Forelimb muscle (tissue), 1 donor: ENCODE measurements at places on chromosomes 2 and 18. TPM values are rescaled to one million over a fixed set of nuclear protein-coding genes. Genes with fewer than 3 reads are reported as not detected.

DNA sequence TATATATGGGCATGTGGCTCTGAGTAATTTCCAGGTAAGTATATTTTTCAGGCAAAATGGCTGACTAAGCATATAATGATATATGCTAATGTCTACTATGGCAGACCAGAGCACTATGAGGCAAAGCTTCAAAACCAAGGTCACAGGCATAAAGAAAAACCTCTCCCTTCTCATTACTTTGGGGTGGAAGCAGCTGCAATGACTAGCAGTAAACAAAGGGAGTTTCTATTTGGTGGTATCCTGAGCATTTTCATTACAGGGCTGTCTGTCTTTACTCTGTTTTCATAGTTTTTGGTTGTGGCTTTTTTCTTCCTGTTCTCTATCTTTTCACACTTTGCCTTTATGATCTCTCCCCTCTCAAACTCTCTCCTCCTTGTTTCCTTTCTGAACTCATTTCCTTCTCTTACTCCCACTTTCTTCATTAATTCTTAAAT is 15.6 kb downstream of the PDE6D start:
- no peak for DNase-seq

- no peak for DNase-seq
Measured at GRCh38 chr2:142423603-142424002, 292.8 kb upstream of the LRP1B start.

DNA sequence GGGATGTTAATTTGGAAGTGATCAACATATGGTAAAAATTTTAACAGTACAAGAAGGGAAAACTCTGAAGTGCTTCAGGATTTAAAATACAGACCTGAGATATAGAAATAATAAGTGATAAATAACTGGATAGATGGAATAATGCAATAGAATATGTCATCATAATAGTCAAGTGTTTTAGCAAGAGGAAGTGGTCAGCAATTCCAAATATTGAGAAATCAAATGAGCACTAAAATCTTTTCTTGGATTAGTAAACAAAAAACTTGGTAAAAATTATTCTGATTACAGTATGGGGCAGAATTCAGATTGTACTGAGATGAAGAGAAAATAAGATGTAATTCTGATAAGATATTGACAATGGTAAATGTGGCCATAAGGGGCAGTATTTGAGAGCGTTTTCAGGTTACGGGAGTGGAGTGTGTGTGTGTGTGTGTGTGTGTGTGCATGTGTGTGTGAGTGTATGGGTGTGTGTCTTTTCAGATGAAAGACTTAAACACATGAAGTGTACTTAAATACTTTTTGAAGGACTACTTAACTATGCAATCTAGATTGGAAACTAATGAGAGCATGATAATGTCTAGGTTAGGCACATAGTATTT is 217.9 kb upstream of the ITGA4 start:
- DNase-seq: no peak

GRCh38 chr2:8487461-8487932 is 194.4 kb upstream of the ID2 start:
- DNase-seq: no peak

GRCh38 chr2:84891355-84892010 is 10.6 kb upstream of the TRABD2A start:
- DNase-seq: no peak

SLC8A1 gene
- 6.5 TPM for polyA plus RNA-seq

- no peak for DNase-seq
Measured at GRCh38 chr18:76416911-76417310, 78.1 kb downstream of the ZNF516 start.

SPP2 gene
- not detected for polyA plus RNA-seq

DNA sequence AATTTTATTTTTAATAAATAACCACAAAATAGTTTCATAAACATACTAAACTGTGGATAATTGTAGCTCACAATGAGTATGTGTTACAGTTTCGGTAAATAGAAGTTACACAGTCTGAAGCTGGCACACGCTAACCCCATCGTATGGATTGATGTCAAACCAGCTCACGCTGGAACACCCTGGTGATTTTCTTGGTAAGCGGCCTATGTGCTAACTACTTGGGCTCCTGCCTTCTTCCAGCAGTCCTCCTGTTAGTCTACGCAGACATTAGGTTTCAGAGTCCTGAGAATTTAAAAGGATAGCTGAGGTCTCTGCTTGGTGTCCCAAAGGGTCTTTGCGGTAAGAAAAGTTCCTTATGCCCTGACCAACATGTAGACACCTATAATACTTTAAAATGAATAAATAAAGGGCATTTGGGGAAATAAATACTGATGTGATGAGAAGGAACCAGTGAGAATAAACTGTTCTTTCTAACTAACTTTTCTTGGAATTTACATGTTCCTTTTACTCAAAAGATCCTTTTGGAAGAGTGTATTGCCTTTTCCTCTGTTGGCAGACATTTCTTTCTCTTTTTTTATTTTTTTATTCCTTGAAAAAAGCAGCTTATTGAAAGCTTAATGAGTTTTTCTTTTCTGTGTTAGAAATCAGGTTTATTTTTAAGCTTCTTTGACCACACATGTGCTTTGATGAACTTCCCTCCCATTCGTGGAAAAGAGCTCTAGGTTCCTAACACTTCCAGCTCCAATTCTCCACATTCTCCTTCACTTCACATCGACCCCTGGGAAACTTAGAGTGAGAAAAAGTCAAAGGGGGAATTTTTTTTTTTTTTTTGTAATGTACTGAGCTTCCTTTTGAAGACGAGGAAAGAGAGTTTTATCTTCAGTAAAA is 322.2 kb downstream of the IRS1 start:
- DNase-seq: no peak

GRCh38 chr2:213920014-213920413 is 490.8 kb upstream of the VWC2L start:
- DNase-seq: no peak

FAM228A gene
- polyA plus RNA-seq: 0.40 TPM

- DNase-seq: no peak
Measured at GRCh38 chr2:8659092-8659734, 22.6 kb upstream of the ID2 start.

- no peak for DNase-seq
Measured at GRCh38 chr2:38237311-38237710, 139.8 kb downstream of the ATL2 start.

DNA sequence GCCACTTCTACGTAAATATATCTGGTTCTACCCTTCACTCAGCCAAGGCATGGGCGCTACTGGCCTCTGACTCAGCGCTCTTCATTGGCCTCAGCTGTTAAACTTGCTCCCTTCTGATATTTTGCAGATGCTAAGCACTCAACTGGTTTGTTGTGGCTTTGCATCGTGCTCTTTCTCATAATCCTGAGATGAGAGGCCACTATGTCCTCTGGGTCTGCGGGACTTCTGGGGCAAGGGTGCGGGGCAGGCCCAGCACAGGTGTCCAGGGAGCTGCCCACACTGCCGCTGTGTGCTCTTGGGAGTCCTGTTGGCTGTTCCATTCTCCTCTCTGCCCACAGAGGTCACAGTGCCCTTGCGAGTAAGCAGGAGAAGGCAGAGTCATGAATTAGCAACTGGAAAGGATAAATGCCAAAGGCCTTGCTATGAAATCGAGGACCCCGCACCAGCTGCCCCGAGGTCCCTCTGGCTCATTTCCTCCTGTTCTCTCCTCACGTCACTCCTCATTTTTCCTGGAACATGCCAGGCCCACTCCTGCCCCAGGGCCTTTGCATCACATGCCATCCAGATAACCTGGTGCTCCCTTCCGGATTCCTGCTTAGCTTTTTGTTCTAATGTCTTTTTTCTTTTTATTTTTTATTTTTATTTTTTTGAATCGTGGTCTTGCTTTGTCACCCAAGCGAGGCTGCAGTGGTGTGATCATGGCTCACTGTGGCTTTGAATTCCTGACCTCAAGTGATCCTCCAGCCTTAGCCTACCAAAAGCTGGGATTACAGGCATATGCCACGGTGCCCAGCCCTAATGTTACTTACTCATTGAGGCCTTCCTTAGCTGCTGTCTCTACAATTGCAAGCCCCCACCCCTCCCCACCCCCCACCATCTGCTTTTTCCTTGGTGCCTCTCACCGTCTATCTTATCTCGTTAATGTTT is 34.9 kb upstream of the MAT2A start:
- DNase-seq: no peak

DNA sequence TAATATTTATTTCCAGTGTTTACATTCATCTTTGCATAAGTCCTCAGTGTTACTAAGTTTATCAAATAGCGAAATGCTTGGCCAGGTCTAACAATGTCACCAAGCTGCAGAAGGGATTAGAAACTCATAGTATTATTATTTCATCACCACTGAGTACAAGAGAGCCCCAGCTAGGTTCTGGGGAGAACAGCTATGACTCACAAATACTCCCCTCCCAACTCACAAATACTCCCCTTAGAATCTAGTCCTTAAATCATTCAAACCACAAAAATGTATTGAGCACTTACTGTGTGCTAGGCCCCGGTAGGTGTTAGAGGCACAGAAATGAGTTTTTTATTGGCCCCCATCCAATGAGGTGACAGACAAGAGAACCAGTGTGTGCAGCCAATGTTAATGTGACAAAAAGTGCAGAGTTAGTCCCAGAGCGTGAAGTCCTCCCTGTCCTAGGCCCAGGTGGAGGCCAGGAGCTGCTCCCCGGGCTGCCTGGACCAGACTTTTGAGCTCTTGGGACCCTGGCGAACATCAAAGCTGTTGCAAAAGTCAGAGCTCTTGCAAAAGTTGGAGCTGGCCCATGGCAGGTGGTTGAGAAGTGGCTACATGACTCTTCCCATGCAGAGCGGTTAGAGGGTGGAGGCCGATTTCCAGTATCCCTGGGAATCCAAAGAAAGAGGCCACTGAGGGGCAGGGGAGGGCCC is 9.8 kb downstream of the STEAP3 start:
- no peak for DNase-seq

DNA sequence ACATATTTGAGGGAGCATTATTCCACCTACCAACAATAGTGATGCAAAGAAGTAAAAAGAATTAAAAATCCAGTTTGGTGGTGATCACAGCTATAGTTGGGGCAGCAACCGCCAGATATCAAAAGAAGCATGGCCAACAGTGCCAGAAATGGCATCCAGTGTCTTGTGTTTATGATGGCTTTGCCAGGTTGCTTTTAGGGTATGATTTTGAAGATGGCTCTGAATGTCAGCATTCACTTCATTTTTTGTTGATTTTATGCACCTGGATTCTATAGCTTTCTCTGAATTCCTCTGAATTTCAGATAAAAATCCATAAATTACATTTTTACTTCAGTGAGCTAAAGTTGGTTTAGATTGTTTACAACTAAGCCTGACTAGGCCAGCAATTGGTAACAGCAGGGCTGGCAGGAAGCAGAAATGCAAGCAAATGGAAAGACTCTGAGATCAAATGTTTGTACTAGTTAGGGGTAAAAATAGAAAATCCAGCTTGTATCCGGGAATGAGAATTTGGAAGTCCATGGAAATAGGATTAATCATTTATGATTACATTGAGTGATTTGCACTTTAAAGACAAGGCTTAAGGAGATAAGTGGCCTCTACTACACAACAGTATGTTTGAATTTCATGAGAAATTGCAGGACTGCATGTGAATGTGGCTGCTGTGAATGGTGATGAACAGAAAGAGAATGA is 40.4 kb downstream of the COL3A1 start:
- no peak for DNase-seq

- DNase-seq: no peak
Measured at GRCh38 chr18:14907420-14907819, 159.4 kb downstream of the ANKRD30B start.

GRCh38 chr2:178804791-178805190 is 2.4 kb downstream of the TTN start:
- no peak for DNase-seq

PSMA8 gene
- polyA plus RNA-seq: not detected

DNA sequence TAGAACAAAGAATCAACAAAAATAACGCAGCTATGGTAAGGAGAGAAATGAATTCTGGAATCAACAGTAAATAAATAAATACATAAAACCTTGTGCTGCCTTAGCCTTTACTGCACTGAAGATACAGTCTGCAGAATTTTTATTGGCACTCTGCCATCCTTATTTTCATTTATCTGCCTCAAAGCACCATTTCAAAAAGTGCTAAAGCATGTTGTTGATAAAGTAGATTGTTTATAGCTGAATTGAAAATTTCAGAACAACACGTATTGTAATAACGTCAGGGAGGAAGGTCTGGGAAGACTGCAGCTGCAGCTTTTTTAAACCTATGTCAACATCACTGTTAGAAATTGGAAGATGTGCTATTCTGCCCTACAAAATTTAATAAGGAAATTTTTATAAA is 787.2 kb downstream of the PLCL1 start:
- no peak for DNase-seq
